ENCODE measurements at places on chromosomes 16 and 17.

DNA sequence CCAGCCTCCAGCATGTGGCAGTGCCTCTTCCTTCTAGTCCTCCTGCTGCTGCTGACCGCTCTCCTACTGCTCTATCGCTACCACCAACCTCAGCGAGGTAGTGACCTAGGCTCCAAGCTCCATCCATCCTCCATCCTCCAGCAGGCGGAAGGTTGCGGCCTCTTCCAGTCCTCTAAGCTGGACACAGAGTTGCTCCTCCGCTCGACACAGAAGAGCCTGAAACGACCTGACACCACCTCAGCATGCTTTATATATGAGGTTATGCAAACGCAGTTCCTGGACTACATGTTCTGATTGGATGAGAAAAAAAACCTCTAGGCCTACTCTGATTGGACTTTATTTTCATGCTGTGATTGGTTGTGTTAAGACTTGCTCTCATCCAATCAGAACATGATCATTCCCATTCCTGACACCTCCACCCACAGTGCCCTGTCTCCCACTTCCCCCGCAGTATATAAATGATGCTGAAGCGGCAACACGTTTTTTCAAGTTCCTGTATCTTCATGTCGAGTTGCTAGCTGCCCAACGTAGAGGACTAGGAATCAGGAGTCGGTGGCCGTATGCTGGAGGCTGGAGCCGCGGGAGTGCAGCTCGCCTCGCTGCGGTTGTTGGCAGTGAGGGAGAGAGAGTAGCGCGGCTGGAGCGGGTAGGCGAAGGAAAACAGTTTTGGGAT, 398.1 kb downstream of the KCNJ18 start:
- no peaks in the 10 kb centered on the region for H3K27me3 ChIP-seq
- no peaks in the 10 kb centered on the region for H3K4me1 ChIP-seq
- no peaks in the 10 kb centered on the region for H3K36me3 ChIP-seq
- H3K4me3 ChIP-seq, result no peak overlapping the region

DNA sequence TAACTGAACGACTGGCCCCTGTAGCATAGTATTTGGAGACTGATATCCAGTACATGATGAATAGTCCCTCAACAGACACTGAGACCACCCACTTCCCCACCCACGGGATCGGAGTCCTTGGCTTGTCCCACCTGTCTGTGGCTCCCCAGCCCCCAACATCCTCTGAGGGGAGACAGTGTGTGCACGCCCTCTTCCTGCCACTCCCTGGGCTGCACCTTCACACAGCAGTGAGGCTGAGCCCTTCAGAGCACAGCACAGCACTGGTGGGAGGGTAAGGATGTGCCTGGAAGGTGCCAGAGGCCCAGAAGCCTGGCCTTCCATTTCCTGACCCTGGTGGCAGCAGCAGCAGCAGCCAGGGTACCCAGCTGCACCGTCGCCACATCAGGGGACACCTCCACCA, 11.0 kb downstream of the DNASE1 start:
- no peak overlapping the region for H3K27ac ChIP-seq
- H3K27me3 ChIP-seq, result no peaks in the 10 kb centered on the region
- no peak for DNase-seq
- no peak overlapping the region for H3K4me3 ChIP-seq

GRCh38 chr16:54118846-54119245, 167.7 kb downstream of the IRX3 start:
- H3K4me1 ChIP-seq, result no peaks in the 10 kb centered on the region
- no peaks in the 10 kb centered on the region for H3K36me3 ChIP-seq
- no peak overlapping the region for H3K27ac ChIP-seq
- no peak for DNase-seq

DNA sequence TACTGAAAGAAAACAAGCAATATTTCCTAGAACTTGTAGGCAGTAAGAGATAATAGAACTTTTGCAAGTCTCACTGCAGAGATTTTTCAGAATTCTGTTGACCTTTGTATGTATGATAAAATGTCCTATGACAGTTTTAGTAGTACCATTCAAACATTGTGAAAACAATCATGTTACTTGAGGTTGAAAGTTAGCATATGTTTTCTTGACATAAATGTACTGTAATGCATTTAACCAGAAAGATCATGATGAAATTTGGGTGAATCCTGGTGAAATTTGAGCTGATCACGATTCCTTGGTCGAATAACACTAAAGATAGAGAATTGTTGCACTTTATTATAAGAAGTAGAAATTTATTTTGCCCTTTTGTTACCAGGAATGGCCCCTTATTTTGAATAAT, 85.7 kb downstream of the TAOK1 start:
- no peak overlapping the region for H3K27ac ChIP-seq
- H3K4me1 ChIP-seq, result no peaks in the 10 kb centered on the region
- no peaks in the 10 kb centered on the region for H3K36me3 ChIP-seq

GRCh38 chr17:49316889-49317675, 45.0 kb downstream of the ZNF652 start:
- H3K4me1 ChIP-seq, result peaks cover 6% of the 10 kb centered on the region
- H3K27me3 ChIP-seq, result no peaks in the 10 kb centered on the region
- no peaks in the 10 kb centered on the region for H3K36me3 ChIP-seq
- H3K27ac ChIP-seq, result no peak overlapping the region
- DNase-seq, result no peak
- H3K4me3 ChIP-seq, result no peak overlapping the region

- no peaks in the 10 kb centered on the region for H3K27me3 ChIP-seq
- H3K4me3 ChIP-seq, result no peak overlapping the region
- no peak for DNase-seq
Observed at GRCh38 chr17:8935191-8935590, 30.3 kb downstream of the PIK3R5 start.

DNA sequence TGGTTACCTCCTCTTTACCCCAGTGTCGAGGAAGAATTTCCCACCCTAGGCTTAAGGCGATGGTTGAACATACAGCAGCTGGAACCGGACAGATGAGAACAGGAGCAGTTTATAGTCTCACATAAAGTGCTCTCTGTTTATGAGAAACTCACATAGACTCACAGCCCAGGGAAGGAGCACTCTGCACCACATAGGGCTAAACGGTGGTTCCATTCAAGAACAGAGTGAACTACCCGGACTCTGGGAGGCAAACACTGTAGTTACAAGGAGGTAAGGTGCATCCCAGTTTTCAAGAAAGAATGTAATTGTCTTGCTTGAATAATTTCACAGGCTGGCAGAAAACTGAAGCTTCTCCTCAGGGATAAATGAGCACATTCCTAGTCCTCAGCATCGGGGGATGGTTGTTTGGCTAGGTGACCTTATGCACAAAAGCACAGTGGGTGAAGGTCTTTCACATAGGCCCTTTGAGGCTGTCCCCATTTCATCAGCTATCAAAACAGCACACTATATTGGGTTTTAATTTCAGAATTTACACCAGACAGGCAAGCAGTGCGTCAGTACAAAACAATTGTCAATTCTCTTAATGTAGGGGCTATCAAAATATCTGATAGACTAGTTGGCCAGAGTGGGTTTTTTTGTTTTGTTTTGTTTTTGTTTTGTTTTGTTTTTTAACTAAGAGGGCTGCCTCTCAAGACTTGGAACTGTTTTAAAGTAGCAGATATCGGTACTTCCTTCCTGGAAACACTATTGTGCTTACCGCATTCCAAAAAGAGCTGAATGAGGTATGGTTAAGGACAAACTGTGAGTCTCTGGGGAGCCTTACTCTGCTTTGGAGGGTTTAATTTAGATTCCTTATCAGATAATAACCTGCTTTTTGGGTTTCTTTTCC, 918.1 kb upstream of the CDH8 start:
- no peak overlapping the region for H3K4me3 ChIP-seq
- H3K36me3 ChIP-seq, result no peaks in the 10 kb centered on the region
- no peaks in the 10 kb centered on the region for H3K4me1 ChIP-seq
- no peak for DNase-seq
- H3K27ac ChIP-seq, result no peak overlapping the region

All from colonic mucosa (tissue), 4 donors.